Right lobe of liver (tissue), 6 donors: ENCODE measurements at places on chromosomes 5 and 9.

GRCh38 chr5:122153774-122154173 lies 24.4 kb downstream of the ZNF474 start:
- DNase-seq: no peak

GRCh38 chr5:168128557-168128956 lies 162.9 kb upstream of the WWC1 start:
- DNase-seq: no peak

- DNase-seq: peak; percentile 55
These were observed 709 bp upstream of the SYNPO start for GRCh38 chr5:150639751-150640150.

GRCh38 chr5:181203777-181204112 lies 1.3 kb downstream of the TRIM7 start:
- DNase-seq: no peak

DNA sequence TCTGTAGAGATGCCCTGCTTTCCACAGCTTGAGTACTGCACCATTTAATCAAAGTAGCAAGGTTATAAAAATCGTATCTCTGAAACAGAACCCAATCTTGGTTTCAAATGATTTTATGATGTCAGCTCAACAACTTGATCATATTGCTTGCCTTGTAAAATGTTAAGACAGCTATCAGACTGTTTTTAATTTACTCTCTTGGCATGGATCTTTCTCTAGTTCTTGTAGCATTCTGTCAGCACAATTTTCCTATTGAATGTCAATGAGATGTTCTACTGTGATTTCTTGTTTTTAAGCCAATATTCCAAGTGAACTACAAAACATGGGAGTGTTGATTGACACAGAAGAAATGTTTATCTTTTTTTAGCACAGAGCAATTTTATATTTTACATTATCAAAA lies 313.4 kb downstream of the CDH12 start:
- DNase-seq: no peak

GRCh38 chr9:95127249-95128176 lies 190.0 kb downstream of the FANCC start:
- peak; percentile 75 for DNase-seq

DNA sequence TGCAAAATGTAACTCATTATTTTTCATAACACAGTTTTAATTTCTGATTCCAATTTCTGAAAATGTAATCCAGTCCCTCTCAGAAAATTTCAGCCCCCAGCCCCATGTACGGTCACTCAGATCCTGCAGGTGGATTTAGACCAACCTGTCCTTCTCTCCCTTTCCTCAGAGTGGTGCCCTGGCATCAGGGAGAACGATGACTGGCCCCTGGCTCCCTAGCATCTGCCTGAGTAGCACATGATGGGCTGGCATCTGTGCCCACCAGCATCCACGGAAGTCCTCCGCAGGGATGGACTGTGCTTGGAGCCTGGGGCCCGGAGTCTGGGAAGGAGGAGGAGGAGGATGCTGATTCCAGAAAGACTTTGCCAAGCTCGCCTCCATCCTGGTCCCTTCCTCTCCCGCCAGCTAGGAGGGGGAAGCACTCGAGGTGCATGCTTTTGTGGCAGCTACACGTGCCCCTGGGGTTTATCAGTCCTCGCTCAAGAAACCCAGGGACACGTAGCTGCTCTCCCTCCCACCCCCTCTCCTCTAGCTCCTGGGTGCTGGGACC lies 54.4 kb upstream of the RUFY1 start:
- DNase-seq: no peak

GRCh38 chr5:104178829-104179456 lies 616.4 kb upstream of the NUDT12 start:
- peak; percentile 77 for DNase-seq

DNA sequence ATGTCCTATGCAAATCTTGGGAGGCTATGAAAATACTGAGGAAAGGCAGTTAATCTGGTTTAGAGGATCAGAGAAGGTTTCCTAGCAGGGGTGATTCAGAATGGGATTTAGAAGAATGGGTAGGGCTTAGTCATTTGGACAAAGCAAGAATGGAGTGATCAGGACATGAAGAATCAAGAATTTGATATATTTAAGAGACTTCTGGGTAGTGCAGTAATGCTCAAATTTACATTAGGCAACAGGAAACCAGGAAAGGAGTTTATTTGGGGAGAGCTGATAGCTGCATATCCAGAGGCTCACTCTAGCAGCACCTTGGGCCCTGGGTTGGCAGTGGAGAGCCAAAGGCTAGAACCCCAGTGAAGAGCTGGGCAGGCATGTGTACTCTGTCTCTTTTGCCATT lies 78.9 kb upstream of the PAPPA start:
- no peak for DNase-seq

DNA sequence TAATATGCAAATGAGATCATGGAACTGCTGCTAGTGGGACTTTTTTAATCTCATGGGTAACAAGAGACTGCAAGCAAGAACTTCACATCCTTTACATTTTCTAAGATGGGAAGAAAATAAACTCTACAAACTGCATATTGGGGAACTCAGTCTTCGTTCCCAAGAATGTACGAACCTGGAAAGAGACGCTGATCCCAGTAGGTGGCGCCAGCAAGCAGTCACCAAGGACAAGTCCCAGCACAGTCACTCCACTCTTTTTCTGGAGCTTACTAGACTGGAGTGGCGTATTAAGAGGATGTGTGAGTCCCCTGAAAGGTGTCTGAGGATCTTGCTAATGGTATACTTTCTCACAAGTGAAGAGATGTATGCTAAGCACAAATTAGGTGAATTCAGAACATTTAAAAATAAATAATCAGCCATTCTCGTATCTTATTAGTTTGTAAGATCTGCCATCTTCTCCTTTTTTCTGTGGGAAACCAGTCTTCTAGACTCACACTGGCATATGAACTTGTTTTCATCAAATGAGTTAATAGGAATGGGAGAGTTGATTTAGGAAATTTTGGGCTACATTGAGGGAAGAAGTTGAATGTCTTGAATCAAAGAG lies 16.0 kb upstream of the PUM3 start:
- DNase-seq: peak; percentile 64

GRCh38 chr9:92407818-92408217 lies 3.4 kb upstream of the OGN start:
- DNase-seq: no peak

DNA sequence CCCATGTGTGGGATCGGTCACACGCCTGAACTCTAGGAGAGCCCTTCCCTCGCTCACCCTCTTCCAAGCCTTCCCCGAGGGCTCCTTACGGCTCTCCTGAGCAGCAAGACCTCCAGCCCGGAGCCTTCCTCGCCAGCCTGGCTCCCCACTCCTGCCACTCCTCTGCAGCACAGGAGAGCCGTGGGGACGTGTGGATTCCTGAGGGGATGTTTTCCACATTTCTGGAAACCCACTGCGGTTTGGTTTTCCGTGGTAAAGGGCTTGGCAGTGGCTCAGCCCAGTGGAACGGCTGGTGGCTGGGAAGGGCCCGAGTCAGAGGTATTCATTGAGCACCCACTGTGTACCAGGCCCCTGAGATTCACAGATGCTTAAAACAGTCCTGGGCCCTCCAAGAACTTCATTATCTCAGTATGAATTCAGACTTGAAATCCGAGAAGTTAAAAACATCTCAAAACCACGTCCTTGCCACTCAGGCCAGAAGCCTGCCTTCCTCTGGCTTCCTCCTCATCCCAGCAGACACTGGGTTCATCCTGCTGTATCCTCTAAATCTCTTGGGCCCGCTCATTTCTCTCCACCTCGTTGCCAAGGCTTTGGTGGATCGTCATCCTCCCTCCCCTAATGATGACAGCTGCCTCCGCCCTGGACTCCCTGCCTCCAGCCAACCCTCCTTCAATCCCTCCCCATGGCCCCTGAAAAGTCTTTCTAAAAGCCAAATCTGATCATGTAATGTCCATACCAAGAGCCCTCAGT lies 109.6 kb downstream of the FGF18 start:
- DNase-seq: no peak

DNA sequence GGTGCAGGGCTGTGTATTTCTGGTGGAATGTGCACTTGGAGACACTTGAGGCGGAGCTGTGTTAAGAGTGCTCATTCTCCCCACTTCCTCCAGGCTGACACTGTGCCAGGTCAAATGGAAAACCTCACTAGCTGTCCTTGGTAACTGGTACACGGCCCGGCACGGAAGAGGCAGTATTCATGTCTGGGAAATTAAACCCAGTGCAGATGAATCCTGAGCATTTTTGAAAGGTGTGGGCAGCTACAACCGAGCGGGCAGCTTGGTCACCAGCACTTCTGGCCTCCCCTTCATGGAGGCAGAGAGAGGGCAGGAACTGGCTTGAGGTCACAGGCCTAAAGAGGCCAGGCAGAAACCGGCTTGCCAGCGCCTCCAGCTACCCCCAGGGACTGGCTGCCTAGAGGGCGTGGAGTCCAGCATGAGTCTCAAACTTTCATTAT lies 1.6 kb downstream of the CLPTM1L start:
- DNase-seq: no peak

DNA sequence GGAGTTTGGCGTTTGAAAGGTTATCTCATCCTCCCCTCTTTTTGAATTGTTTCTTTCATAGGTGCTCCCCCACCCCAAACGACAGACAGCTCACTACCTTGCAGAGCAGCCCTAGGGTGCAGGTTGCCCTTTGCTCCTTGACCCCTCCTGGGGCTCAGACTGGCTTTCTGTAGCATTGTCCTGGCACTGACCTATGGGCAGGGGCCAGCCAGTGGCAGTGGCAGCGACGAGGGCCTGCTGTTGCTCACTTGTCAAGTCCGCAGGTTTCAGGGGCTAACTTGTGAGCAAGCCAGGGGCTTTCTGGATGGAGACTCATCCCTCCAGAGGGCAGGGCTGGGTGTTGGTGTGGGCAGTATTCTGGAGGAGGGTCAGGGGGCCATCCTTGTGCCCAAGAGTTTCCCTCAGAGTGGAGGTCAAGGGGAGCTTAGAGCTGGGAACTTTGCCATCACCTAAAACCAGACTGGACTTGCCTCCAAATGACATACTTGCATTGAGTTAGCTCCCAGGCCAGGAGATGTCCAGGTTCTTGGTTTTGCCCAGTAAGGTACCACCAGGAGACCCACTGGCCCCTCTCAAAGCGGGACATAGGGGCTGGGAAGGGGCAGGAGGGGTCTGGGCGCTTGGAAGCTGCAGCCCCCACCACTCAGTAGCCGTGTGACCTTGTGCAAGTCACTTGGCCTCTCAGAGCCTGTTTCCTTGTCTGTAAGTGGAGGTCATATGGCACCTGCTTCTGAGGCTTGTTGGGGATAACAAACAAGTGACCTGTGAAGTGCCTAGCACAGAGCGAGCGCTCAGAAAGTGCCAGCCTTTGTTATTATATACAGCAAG lies 53.5 kb upstream of the CDKN2AIPNL start:
- DNase-seq: peak; percentile 86

- no peak for DNase-seq
These were observed 1.5 kb downstream of the CERT1 start for GRCh38 chr5:75509956-75510355.

GRCh38 chr5:58760222-58760621 lies 177.3 kb downstream of the RAB3C start:
- no peak for DNase-seq

DNA sequence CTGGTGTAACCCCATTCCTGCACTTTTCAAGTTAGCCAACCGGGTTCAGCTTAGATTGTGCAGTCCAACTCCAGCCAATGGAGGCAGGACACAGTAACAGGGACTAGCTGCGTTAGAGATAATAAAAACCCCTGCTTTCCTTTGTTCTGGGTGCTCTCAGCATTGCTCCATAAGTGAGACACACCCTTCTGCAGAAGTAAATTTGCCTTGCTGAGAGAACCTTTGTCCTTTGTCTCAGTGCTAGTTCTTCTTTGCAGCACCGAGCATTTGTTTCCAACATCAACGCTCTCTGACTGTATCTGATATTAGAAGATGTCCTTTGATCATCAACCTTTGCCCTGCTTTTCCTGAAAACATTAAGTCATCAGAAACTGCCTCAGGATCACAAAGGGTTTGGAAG lies 169.5 kb upstream of the OR13F1 start:
- no peak for DNase-seq

DNA sequence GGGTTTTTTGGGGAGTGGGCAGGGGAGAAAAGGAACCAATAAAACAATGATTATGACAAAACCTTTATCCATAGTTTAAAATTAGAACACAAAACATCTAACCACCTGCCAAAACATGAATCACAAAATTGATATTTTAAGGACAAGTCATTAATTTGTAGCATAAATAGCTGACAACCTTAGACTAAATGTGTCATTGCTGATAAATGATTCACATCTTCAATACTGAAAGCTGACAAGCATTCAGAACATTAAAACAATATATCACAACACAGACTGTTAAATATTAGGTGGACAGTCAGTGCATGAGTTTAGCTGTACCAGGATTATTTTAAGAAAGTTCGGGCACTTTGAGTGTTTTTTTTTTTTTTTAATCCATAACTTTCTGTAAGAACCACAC lies 71.5 kb downstream of the NR3C1 start:
- no peak for DNase-seq

GRCh38 chr9:2180154-2180553 lies 165.0 kb downstream of the SMARCA2 start:
- no peak for DNase-seq

DNA sequence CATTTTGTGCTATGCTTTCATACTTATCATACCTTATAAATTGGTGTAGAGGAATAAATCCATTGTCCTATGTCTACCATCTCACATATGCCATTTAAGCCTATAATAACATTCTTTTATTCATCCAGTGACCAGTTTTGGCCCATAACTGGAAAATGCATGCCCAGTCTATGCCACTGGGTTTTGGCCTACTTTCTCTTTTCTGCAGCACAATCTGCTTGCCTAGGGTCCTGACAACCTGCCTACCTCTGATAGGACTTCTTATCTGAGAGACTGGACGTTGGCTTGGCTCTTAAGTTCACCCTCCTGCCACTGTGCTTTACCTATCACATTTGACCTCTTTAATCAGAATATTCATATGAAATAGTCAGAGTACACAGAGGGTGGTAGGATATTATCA lies 103.0 kb downstream of the PRR16 start:
- DNase-seq: no peak

DNA sequence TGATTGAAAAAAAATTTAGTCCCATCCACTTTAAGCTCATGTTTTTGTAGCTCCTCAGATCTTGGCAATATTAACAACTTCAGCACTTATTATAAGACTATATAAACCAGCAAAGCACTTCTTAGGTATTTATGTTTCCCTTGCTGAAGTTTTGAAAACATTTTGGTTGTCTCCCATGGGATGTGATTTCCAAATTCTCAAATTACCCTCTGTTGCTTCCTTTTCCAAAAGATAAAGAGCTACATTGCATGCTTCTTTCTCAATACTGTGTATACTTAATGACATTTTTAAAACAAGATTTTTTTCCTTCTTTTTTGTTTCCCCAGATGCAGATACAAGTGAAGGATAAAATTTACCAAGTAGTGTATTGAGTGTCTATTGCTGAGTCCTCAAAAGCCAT lies 567.1 kb downstream of the CSNK1G3 start:
- DNase-seq: no peak

DNA sequence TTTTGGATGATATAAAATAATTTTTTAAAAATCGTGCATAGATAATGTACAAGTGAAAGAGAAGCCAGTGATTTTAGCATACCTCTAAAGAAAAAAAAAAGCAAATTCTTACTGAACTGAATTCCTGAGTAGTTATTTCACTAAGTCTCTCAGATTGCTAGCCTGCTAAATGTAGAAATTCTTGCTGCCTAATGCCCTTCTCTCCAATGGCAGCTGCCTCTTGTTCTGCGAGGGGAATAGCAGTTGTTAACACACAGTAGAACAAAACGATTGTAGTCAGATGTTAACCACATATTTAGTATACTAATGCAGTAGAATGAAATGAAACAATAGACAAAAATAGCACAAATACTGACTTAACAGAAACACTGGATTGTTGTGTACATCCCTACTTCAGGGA lies 26.8 kb downstream of the SMAD5 start:
- DNase-seq: no peak

- DNase-seq: peak; percentile 86
These were observed 6.1 kb downstream of the NOTCH1 start for GRCh38 chr9:136539427-136540421.
